ENCODE measurements at places on chromosomes 11 and 22.

GRCh38 chr11:64687643-64688533, 35.1 kb downstream of the NRXN2 start:
- no peak for DNase-seq

DNA sequence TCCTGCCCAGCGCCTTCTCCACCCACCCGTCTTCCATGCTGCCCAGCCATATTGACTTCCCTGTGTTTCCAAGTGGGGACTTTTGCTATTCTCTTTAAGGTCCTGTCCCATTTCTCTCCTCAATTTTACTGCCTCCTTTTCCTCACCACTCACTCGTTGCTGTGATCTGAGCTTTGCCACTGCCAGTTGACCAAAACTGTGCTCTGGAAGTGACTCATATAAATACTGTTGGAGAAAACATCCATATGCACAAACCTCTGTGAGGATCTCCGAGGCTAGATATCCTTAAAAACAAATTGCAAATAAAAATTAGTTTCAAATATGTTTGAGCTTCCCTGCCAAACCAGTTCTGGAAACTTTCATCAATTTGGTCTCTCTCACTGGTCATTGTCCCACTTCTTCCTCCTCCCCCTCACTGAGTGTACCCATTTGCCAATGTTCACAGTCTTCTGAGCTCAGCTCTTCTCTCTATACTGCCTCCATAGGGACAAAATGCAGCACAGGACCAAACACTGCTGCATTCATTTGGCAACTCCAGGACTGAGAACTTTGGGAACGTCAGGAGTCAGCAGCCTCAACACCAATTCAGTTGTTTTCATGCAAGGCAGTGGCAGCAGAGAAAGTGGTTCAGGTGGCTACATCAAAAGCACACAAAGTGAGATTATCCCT, 34.0 kb upstream of the MMP13 start:
- DNase-seq: no peak

DNA sequence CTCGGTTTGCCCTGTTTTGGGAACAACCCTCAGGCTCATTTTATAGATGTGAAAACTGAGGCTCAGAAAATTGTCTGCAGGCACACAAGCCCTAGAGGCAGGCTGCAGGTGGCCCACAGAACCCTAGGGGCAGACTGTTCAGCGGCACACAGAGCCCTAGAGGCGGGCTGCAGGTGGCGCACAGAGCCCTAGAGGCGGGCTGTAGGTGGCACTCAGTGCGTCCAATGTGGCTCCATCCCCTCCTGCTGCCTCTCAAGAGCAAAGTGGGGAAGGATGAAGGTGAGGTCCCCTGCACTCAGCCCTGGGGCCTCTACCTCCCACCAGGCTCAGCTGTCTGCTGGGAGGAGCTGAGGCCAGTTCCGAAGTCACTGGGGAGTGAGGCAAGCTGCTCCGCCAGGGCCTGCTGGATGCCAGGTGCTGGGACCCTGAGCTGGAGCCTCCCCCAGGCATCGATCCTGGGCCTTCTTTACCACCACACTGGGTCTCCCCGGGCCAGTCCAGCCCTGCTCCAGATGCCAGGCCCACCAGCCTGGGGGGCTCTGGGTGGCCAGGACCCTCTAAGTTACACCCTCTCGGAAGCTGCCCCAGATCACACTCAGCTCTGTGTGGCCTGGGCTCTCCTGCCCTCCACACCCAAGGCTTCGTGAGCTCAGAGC, 2.3 kb downstream of the ACY3 start:
- no peak for DNase-seq

- DNase-seq: no peak
Measured at GRCh38 chr11:18384157-18384641, 10.2 kb upstream of the LDHA start.

DNA sequence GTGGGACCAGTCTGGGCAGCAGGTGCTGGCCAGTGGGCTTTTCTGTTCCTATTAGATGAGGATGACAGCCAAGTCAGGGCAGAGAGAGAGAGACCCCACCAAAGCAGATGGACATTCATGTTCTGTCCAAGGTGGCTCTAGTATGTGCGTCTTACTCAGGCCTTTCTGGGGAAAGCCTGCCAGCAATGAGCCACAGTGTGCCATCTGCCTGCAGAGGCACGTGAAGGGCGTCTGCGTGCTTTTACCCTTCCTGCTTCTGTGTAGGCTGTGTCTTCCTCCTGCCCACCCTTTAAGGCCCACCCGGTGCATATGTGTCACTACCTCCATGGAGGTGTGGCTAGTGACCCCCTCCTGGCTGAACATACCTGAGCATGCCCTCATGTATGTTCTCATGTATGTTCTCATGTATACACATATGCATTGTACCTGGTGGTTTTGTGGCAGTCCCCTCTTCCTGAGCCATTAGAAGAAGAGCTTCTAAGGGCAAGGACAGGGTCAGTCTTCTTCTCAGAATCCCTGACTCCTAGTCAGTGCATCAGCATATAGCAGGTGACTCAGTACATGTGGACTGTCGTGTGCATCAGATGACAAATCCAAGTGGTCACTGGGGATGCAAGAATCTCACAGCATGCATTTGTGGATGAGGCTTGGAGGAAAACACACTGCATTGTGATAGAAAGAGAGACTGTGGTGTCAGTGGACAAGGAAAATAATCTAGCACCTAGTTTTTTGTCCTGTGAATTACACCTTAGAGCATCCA, 90.4 kb upstream of the YWHAH start:
- no peak for DNase-seq

DNA sequence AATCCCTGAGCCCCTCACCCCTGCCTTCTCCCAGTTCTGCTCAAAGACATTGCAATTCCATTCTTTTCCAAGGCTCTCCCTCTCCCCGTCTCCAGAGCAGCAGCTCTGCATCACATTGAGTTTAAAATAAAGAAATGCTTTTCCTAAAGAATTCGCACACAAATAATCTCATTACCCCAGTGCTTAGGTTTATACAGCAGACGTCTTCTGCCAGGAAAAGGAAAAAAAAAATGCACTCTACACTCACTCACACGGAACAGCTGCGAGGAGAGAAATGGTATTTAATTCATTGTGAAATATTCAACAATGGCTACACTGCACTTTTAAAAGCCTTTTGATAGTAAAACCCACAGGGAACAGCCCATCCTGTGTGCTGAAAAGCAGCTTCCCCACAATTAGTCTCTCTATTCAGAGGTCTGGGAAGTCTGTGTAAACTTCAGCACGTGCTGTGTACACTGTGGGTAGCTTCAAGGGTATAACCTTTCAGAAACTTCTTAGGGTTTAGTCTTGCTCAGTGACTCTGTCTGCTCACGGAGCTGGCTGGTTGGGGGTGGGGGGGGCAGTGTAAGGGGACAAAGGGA, 42.8 kb downstream of the ETS1 start:
- DNase-seq: no peak

Measured in stimulated activated CD4-positive, alpha-beta T cell treated with anti-CD3 and anti-CD28 coated beads, TNF-alpha, amount 100 ng/mL, for 24 hours (primary cell).